ENCODE measurements at places on chromosomes 1 and 21.

- no peak for DNase-seq
Observed at GRCh38 chr1:92972409-92973129, 11.3 kb upstream of the DIPK1A start.

- DNase-seq, result no peak
Observed at GRCh38 chr1:234840843-234841242, 230.9 kb upstream of the IRF2BP2 start.

GRCh38 chr1:228003461-228004330 lies 3.1 kb upstream of the WNT3A start:
- no peak for DNase-seq

GRCh38 chr1:5975133-5975880 lies 16.9 kb downstream of the NPHP4 start:
- DNase-seq, result peak; percentile 50

Data from WERI-Rb-1 (cell line).